ENCODE measurements at places on chromosomes 13 and 19.

- no peak for DNase-seq
These were observed 440.0 kb downstream of the KCTD12 start for GRCh38 chr13:76446191-76446590.

DNA sequence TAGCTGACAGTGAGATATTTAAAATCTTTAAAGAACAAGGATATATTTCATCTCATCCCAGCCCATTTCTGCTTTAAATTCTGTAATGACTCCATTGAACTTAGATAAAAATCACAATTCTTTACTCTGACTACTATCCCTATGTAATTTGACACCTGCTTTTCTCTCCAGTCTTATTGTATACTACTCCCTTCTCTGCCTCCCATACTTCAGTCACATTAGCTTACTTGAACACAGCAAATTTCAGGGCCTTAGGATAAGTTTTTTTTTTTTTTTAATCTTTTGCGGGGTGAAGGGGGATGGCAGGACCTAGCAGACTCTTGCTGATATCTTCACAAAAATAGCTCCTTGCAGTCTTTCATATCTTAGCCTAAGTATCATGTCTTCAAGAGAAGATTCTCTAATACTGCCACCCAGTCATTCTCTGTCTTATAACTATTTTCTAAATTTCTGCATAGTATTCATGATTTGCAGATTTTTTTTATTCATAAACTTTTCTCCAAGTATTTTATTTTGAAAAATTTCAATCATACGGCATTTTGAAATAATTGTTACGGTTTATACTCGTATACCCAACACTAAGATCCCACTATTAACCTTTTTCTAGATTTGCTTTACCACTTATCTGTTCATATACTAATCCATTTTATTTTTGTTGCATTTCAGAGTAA lies 151.4 kb downstream of the PCCA start:
- DNase-seq: no peak

- DNase-seq: no peak
These were observed 30.9 kb upstream of the ZNF562 start for GRCh38 chr19:9705836-9706235.

- no peak for DNase-seq
These were observed 4.5 kb upstream of the OLFM2 start for GRCh38 chr19:9940778-9941177.

All from GDM1 (cell line).